Activated CD8-positive, alpha-beta T cell treated with anti-CD3 and anti-CD28 coated beads, Interleukin-2, amount 10 ng/mL, durations not matched to agents 7 days and 5 days (primary cell): ENCODE measurements at places on chromosomes 1 and 21.

DNA sequence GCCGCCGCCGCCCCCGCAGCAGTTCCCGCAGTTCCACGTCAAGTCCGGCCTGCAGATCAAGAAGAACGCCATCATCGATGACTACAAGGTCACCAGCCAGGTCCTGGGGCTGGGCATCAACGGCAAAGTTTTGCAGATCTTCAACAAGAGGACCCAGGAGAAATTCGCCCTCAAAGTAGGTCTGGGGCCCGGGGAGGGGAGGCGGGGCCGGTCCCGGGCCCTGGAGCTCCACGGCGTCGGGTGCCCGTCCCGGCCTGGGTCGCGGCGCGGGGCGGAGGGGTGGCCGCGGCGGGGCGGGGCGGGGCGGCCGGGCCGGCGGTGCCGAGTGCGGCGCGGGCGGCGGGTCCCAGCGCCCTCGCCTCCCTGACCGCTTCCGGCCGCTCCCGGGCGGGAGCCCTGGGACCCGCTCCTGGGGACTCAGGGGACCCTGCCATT is 646 bp downstream of the MAPKAPK2 start:
- H3K36me3 ChIP-seq, result peaks cover 6% of the 10 kb centered on the region
- H3K27ac ChIP-seq, result peak overlapping the region; percentile 95
- H3K4me1 ChIP-seq, result peaks cover 41% of the 10 kb centered on the region
- peak overlapping the region; percentile 99 for H3K4me3 ChIP-seq
- H3K27me3 ChIP-seq, result peaks cover 20% of the 10 kb centered on the region

DNA sequence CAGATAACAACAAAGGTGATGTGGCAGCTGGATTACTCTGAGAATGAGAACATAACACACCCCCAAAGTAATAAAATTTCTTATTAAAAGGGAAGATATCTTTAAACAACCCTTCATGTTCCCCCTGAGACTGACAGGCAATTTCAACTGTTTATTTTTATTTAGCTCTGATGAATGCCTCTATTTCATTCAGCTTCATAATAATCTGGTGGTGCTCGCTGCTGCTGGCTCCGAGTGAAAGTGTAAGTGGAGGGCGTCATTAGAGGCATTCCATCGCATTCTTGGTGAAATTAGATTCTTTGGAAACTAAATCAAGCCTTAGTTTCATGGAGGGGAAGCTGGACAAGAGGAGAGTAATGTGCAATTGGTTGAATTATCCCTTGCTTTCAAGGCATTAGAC is 128.9 kb downstream of the GRIK1 start:
- no peaks in the 10 kb centered on the region for H3K4me1 ChIP-seq
- no peak for DNase-seq
- H3K27me3 ChIP-seq, result peaks cover 4% of the 10 kb centered on the region
- no peak overlapping the region for H3K4me3 ChIP-seq

GRCh38 chr1:234613128-234613875 is 3.3 kb upstream of the IRF2BP2 start:
- H3K36me3 ChIP-seq, result peaks cover 4% of the 10 kb centered on the region
- no peaks in the 10 kb centered on the region for H3K27me3 ChIP-seq
- peak overlapping the region; percentile 82 for H3K4me3 ChIP-seq
- H3K27ac ChIP-seq, result peak overlapping the region; percentile 96
- no peak for DNase-seq

GRCh38 chr1:180210008-180210620 is 19.9 kb upstream of the LHX4 start:
- H3K27ac ChIP-seq, result no peak overlapping the region
- no peaks in the 10 kb centered on the region for H3K36me3 ChIP-seq
- peaks cover 11% of the 10 kb centered on the region for H3K27me3 ChIP-seq

- no peak overlapping the region for H3K4me3 ChIP-seq
- no peak overlapping the region for H3K27ac ChIP-seq
Observed at GRCh38 chr1:18110968-18111367, 3.4 kb downstream of the IGSF21 start.

DNA sequence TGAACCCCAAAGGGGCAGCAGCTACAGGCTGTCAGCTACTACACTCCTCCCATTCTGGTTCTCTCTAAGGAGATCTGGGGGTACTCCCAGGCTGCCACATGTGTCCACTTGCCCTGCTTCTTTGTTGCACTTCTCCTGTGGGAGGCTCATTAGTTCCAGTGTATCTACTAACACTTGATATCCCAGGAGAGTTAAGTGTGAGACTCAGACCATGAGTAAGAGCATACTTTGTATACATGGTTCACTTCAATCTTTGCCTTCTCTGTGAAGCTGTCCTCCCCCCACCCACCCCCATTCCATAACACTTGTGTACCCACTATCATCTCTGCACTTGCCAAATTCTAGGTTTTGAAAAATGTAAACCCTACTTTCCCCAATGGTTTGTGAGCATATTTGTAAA is 34.9 kb upstream of the GADD45A start:
- peaks cover 14% of the 10 kb centered on the region for H3K27me3 ChIP-seq
- no peak for DNase-seq
- H3K4me1 ChIP-seq, result no peaks in the 10 kb centered on the region
- no peak overlapping the region for H3K27ac ChIP-seq
- H3K4me3 ChIP-seq, result no peak overlapping the region

DNA sequence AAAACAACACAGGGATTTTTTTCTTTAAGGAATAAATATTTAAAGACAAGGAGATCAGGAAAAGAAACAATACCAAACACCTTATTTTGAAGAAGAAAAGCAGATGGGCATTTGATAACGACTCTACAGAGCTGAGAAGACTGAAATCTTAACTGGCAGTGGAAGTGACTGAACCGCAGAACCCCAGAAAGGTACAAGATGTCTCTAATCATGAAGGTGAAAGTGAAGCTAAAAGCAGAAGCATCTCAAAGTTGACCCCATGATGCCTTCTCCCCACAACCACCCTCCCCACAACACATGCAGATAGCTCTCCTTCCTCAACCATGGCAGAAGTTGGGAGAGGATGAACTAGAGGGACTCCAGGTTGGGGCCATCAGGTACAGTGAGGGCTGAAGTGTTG is 129.6 kb downstream of the ZNF648 start:
- H3K27me3 ChIP-seq, result peaks cover 5% of the 10 kb centered on the region
- no peaks in the 10 kb centered on the region for H3K36me3 ChIP-seq
- no peak overlapping the region for H3K27ac ChIP-seq
- no peak overlapping the region for H3K4me3 ChIP-seq
- no peaks in the 10 kb centered on the region for H3K4me1 ChIP-seq

GRCh38 chr1:200751717-200752116 is 13.0 kb downstream of the CAMSAP2 start:
- no peak overlapping the region for H3K27ac ChIP-seq
- H3K4me3 ChIP-seq, result no peak overlapping the region
- H3K4me1 ChIP-seq, result no peaks in the 10 kb centered on the region
- H3K36me3 ChIP-seq, result no peaks in the 10 kb centered on the region
- no peaks in the 10 kb centered on the region for H3K27me3 ChIP-seq

- H3K36me3 ChIP-seq, result no peaks in the 10 kb centered on the region
- H3K27ac ChIP-seq, result no peak overlapping the region
- no peaks in the 10 kb centered on the region for H3K4me1 ChIP-seq
- peaks cover 8% of the 10 kb centered on the region for H3K27me3 ChIP-seq
- no peak overlapping the region for H3K4me3 ChIP-seq
Observed at GRCh38 chr1:205998457-205999241, 4.5 kb downstream of the RAB7B start.

- no peaks in the 10 kb centered on the region for H3K27me3 ChIP-seq
- no peaks in the 10 kb centered on the region for H3K36me3 ChIP-seq
- H3K4me1 ChIP-seq, result peaks cover 10% of the 10 kb centered on the region
- H3K27ac ChIP-seq, result no peak overlapping the region
- H3K4me3 ChIP-seq, result no peak overlapping the region
Observed at GRCh38 chr1:64006276-64007051, 197.0 kb upstream of the UBE2U start.

DNA sequence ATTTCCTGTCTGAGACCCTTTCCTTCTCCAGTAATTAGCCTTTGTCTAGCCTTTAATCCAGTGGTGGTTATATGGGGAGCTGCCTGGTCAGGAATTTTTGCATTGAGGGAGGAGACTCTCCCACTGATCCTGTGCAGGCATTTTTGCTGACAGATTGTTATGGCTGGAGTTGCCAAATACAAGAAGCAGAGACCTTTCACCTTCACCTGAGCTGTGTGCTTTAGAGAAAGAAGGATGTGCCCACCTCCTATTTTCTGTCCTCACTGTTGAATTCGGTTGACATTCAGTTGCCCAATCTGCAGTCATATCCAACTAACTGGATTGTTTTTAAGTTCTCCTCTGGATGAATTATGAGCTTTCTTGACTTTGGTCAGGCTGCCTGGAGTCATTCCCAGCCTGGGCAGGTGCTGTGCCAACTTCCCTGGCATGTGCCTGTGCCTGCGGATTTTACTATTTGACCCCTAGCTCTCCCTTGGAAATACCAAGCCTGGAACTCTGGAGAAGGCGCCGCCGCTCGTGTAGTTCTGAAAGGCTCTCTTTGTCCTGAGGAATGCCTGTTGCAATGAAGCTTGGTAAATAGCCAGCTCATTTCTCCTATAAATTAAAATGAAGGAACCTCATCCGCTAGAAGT is 143.9 kb downstream of the NOS1AP start:
- DNase-seq, result no peak
- peaks cover 5% of the 10 kb centered on the region for H3K27me3 ChIP-seq
- no peak overlapping the region for H3K27ac ChIP-seq
- H3K4me3 ChIP-seq, result no peak overlapping the region
- H3K36me3 ChIP-seq, result no peaks in the 10 kb centered on the region
